ENCODE measurements at places on chromosomes 4 and X.

DNA sequence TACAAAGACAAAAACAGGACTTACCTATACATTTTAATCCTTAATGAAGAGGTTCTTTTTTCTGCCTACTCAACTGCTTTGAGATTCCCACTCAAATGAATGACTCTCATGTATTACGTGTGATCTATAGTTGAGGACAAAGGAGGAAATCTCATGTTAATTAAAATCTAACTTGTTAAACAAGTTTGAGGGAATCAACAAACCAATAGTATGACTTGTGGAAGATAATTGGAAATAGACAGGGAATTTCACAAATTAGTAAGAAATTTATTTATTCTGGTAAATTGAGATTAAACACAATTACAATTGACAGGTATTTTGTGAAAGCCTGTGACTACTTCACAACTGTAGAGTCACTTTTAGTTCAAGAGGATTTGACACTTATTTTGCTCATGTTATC lies at the start of gene TMPRSS11D:
Gene TMPRSS11D, minus strand, starts transcription at position 101 of the 400 bp plus-strand sequence. Its CDS starts 69 bp downstream, at position 32.
- no peak for DNase-seq

DNA sequence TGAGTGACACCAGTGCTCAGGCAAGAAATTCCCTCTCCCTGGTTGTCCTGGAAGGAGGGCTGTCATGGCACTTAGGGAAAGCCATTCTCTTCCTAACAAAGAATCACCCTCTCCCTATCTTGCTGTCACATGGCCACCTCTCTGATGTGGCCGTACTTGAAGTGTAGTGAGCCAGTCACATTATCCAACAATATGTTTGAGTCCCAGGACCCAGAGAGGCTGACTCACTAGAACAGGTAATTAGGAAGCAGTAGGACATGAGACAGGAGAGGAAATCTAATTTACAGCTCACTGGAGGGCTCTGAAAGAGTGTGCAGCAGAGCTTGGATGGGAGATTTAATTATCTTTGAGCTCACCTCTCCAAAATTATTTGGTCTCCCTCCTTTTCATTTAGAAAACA lies 299.1 kb downstream of the ARHGAP24 start:
- DNase-seq, result no peak

GRCh38 chrX:17644001-17644400 lies 93.3 kb upstream of the SCML1 start:
- no peak for DNase-seq

- no peak for DNase-seq
These were observed 17.6 kb downstream of the TMEM131L start for GRCh38 chr4:153483432-153484418.

- DNase-seq, result no peak
These were observed 12.8 kb downstream of the IRAK1 start for GRCh38 chrX:154006947-154007346.

GRCh38 chr4:1176398-1177273 lies 4.3 kb upstream of the SPON2 start:
- DNase-seq, result no peak

DNA sequence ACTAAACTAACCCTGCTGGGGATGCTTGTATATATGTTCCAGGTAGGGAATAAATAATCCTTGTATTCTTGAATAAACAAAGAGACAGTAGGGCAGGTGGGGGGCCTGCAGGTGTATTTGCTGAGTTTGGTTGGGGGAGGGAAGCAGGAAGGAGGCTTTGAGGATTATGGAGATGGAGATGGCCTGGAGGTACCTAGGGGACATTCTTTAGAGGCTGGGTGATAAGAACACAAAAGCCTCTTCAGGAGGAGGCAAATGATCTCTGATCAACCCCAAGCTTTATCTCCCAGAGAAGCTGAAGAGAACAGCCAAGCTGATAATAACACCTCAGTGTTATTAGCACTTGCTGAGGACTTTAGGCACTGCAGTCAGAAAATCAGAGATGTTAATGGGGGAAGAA lies 187.7 kb downstream of the MGST2 start:
- no peak for DNase-seq

Measured in stimulated activated CD4-positive, alpha-beta T cell treated with anti-CD3 and anti-CD28 coated beads, Interleukin-1b, Interleukin-23, amount 100 ng/mL, for 48 hours (primary cell).